ENCODE measurements at places on chromosomes 11 and 22. TPM values are rescaled to one million over a fixed set of nuclear protein-coding genes. Genes with fewer than 3 reads are reported as not detected.

The USH1C gene
- total RNA-seq = not detected

DNA sequence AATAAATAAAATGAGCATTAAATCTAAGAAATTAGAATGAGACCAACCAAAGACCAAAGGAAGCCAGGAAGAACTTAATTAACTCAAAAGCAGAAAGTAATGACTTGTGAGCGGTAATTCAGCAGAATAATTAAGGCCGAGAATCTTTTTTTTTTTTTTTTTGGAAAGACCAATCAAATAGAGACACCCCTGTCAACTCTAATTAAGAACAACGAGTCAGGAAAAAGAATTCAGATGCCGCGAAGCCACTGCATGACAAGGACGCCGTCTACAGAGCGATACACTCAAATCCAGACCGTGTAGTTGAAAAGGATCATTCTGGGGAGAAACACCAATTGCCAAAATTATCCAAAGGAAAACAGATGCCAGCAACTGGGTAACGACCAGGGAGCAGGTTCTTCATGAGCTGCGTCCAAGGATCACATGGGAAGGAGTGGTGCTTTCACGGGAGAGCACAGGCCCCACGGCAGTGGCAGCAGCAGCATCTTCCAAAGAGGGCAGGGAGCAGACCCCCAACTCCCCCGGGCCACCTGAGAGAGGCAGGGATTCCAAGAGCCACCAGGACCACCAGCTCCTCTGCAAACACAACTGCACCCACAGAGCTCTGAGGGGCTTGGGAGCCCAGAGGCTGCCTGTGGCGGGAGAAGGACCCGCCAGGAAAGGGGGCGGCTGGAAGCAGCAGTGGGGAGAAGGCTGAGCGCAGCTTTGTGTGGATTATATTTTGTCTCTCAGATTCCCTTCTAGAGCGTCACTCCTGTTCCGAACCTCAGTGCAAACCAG, 469.8 kb downstream of the BRD1 start:
- H3K27me3 ChIP-seq = no peaks in the 10 kb centered on the region
- H3K4me3 ChIP-seq = no peak overlapping the region
- H3K4me1 ChIP-seq = no peaks in the 10 kb centered on the region
- no peak overlapping the region for H3K27ac ChIP-seq

GRCh38 chr11:113296447-113297205, 17.8 kb upstream of the TTC12 start:
- no peak overlapping the region for H3K4me3 ChIP-seq
- no peaks in the 10 kb centered on the region for H3K4me1 ChIP-seq
- H3K36me3 ChIP-seq = no peaks in the 10 kb centered on the region
- H3K27me3 ChIP-seq = no peaks in the 10 kb centered on the region
- H3K27ac ChIP-seq = no peak overlapping the region

The PLEKHB1 gene
- total RNA-seq = 6.6 TPM

DNA sequence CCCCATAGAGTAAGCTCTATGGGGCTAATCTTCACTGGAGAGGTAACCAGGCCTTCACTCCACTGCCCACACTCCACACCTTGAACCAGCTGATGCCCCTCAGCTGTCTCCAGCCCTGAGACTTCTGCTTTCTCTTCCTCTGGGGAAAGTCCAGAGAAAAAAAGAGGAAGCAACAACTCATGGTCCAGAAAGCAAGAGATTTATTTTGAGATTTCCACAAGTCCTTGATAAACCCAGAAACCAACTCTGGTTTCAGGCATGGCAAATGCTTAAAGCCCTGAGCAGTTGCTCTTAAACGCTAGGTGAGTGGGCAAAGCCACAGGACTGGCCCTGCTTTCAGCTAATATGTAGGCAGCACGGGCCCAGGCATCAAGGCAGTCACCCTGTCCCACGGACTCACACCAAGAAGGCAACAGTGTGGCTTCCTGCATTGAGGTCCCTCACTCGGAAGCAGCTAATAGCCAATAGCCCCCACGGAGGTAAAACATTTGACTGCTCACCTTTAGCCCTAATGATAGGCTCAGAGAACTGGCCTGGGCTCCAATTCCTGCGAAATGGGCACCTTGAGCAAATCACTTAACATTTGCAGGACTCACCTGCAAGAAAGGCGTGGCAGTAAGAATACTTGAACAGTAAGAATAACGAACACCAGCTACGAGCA, 4.3 kb downstream of the CYB561A3 start:
- no peak overlapping the region for H3K27ac ChIP-seq
- no peak overlapping the region for H3K4me3 ChIP-seq
- H3K4me1 ChIP-seq = 0 out of 2 replicates have a peak, but pooled peaks cover 4% of the 10 kb centered on the region

DNA sequence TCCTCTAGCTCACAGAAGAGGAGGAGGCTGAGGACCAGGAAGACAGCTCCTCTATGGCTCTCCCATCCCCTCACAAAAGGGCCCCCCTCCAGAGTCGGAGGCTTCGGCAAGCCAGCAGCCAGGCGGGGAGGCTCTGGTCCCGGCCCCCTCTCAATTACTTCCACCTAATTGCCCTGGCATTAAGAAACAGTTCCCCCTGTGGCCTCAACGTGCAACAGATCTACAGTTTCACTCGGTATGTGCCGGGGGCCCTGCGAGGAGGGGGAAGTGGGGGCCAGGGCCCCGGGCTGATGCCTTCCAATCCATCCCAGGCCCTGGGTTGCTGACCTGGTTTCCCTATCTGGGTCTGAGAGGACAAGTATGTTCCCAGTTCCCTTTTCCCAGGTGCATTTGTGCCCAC, 7.9 kb downstream of the FOXR1 start:
- no peak overlapping the region for H3K27ac ChIP-seq
- no peak overlapping the region for H3K4me3 ChIP-seq
- H3K4me1 ChIP-seq = no peaks in the 10 kb centered on the region
- H3K36me3 ChIP-seq = no peaks in the 10 kb centered on the region

DNA sequence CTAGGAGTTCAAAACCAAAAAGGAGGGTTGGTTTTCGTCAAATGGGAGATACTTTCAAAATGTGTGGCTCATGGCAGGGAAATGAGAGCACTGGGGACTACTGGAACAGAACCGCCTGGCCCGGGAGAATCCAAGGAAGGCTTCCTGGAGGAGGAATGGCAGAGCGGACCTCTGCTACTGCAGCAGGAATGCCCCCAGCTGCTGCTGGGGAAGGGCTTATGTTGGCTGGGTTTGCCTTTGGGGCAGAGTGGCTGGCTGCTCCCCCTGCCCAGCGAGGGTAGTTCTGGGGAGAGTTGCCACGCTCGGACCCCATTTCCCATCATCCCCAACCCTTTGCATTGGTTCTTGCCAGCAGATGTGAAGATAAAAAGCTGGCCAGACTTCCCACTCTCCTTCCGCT, 10.6 kb upstream of the APOBEC3A start:
- H3K4me1 ChIP-seq = no peaks in the 10 kb centered on the region
- H3K27ac ChIP-seq = no peak overlapping the region
- no peak overlapping the region for H3K4me3 ChIP-seq
- no peaks in the 10 kb centered on the region for H3K27me3 ChIP-seq
- DNase-seq = no peak

- no peak for DNase-seq
- no peak overlapping the region for H3K27ac ChIP-seq
- no peaks in the 10 kb centered on the region for H3K27me3 ChIP-seq
- H3K4me3 ChIP-seq = no peak overlapping the region
- no peaks in the 10 kb centered on the region for H3K4me1 ChIP-seq
Measured at GRCh38 chr11:131924001-131924400, 553.6 kb downstream of the NTM start.

DNA sequence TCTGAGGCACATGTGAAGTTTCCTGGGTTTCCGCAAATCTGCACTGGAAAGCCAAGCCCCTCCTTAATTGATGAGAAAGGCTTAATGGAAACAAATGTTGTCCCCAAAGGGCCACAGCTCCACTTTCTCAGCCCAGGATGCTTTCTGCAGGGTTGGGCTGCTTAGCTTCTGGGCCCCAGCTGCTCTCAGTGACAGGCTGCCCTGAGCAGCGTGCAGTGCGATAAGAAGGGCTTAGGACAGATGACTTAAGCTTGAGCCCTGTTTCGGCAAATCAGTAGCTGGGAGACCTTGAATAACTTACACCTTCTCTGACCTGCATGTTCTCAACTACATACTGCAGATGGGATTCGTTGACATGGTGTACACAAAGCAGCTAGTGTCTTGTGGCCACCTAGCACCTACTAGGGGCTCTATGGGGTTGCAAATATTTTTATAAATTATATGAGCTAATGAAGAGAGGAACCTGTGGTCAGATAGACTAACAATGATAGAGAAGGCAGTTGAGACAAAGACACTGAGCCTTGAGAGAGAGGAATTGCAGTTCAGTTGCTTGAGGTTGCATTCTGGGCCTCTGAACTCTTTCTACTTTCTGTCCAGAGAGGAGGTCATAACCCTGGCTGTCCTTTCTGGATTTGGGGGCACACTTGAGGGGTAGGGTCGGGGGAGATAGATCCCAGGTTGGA, 11.5 kb downstream of the STX3 start:
- H3K36me3 ChIP-seq = no peaks in the 10 kb centered on the region
- H3K4me1 ChIP-seq = peaks cover 13% of the 10 kb centered on the region
- no peaks in the 10 kb centered on the region for H3K27me3 ChIP-seq
- no peak overlapping the region for H3K4me3 ChIP-seq
- no peak for DNase-seq

The GAS2L1 gene
- total RNA-seq = 68.8 TPM

DNA sequence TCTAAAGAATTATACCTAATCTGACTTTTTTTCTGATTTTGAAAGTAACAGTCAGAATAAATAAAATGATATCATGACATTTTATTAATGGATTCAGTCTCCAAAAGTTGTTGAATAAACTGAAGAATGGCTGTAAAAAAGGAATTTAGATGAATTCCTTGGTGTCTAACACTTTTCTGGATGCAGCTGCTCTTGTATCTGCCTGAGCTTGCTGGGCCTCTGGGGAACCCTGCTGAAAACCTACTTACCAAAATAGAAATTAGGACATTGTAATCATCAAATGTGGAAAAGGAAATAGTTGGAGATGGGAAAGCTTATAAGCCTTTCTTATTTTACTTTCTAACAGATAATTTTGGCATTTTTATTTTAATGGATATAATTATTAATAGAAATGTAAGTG, 315.7 kb upstream of the ANO5 start:
- H3K36me3 ChIP-seq = no peaks in the 10 kb centered on the region
- H3K27me3 ChIP-seq = no peaks in the 10 kb centered on the region
- H3K27ac ChIP-seq = no peak overlapping the region
- no peak for DNase-seq
- no peak overlapping the region for H3K4me3 ChIP-seq

Data from Panc1 (cell line).